ENCODE measurements at places on chromosomes 6 and 20.

DNA sequence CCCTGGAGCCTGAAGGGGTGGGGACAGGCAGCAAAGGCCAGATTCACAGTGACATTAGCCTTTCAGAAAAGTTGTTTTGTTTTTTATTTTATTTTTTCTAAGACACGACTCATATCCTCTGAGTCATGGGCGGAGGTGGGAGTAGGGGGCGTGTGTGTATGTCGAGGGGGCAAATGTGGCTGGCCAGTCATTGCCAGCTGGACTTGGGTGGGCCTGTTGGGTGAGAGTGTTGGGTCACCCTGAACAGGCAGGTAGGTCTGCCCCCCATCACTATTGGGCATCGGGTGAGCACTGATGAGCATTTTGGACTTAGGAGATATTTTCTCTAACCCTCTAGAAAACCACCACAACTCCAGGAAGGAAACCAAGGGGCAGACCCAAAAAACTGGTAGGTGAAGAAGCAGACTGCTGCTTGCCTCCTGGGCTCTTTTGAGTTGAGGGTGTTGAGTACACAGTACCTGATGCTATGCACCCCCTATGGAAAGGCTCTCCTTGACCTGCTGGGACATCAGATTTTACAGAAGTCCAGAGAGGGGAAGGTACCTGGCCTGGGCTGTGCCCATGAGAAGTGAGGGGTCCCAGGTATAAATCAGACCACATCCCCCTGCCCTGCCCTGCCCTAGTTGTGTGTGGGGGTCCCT lies 5.6 kb downstream of the SMIM29 start:
- DNase-seq: peak; percentile 77

GRCh38 chr6:162706232-162706631 lies 21.3 kb downstream of the PRKN start:
- no peak for DNase-seq

DNA sequence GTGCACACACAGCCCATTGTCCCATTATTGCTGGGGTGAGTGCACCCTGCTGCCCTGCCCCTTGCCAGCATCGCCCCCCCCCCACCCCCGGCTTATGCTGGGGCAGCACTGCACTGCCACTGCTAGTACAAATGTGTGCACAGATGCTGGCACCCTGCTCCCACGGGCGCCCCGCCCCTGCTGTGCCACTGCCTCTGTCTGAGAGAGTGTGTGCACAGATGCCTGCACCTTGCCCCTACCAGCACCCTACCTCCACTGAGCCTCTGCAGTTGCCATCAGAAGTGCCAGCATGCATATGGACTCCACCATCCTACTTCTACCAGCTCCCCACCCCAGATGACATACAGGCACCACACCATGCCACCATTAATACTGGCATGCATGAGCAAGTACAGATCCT lies 454.6 kb upstream of the KHDRBS2 start:
- DNase-seq: no peak

- no peak for DNase-seq
Observed at GRCh38 chr6:135985471-135985870, 134.0 kb downstream of the PDE7B start.

- DNase-seq: no peak
Observed at GRCh38 chr6:123332070-123332469, 304.7 kb downstream of the TRDN start.

GRCh38 chr6:15801912-15802311 lies 139.1 kb upstream of the DTNBP1 start:
- no peak for DNase-seq

DNA sequence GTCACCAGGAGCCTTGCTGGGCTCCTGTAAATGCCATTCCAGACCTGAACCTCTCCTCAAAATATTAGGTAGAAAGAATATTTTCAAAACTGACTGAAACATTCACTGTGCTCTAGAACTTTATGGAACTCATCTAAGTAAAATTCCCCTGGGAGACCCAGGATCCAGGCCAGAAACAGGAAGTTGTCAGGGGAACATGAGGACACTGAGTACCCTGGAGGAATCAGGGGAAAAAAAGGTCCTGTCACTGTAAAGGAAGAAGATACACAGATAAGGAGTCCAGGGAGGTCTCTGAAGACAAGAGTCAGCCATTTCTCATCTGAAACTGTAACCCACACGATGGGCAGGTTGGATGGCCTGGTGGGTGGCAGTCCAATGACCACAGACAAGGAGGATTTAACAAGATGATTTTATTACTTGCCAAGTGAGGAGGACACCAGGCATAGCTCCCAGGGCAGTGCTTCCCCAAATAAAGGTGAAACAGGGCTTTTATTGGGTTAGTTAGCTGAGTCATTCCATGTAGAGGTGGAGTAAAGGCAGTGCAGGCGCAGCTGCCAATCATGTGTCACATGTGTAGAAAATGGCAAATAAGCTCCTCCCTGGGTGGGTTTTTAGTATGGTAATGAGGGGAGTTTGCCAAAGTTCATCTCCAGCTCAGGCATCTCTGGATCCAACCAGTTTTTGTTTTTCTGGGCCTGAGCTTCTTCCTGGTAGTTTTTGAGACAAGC lies 138.5 kb downstream of the RCAN2 start:
- DNase-seq: no peak

DNA sequence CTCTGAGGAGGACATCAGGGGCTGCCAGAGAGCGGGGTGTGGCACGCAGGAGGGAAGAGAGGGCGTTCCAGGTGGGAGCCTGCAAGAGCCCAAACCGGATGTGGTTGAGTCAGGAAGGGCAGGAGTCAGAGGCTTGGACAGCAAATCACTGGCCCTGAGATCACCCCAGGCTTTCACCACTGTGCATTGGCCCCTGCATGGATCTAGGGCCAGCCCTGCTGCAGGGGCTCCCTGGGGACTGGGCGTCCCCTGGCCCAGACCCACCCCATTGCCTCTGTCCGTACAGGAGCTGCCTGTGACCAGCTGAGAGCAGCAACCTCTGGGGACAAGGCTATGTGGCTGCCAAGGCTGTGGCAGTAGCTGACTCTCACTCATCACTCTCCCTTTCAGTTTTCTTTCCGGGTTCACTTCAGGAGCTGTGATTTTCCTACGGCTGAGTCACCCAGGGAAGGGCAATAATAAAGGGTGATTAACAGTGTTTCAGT lies 33.9 kb downstream of the KCNK17 start:
- no peak for DNase-seq

- peak; percentile 6 for DNase-seq
Observed at GRCh38 chr6:45812922-45813321, 202.7 kb downstream of the CLIC5 start.

- peak; percentile 79 for DNase-seq
Observed at GRCh38 chr20:11235058-11235457, 561.3 kb upstream of the JAG1 start.

DNA sequence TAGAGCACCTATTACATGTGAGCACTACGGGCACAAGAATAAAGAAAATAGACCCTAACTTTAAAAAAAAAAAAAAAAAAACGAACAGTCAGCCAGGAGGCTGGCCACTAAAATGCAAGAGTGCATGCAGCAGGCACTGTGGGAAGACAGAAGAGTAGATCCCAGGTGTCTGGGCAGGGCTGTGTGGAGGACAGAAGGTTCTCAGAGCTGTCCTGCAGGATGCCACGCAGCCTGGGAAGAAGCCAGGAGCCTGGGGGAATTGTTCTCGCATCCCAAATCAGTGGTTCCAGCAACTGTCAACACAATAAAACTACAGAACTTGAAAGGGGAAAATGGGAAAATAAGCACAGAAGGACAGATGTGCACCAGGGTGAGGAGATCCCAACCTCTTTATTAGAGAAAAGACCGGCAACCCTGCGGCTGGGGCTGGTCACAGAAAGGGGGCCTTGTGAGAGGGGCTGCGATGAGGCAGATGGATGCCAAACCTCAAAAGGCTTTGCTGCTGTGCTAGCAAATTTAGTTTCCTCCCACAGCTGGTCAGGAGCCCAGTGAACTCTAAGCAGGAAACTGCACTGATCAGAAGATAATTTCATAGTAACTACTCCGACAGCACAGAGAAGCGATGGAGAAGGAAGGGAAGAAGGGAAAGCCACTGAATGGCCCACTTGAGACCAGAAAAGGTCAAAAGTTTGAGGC lies 30.9 kb downstream of the MAP3K5 start:
- peak; percentile 36 for DNase-seq

GRCh38 chr20:10524034-10524476 lies 89.0 kb downstream of the SLX4IP start:
- DNase-seq: peak; percentile 41

- peak; percentile 73 for DNase-seq
Observed at GRCh38 chr20:45358282-45359068, 4.5 kb upstream of the SYS1 start.

GRCh38 chr6:120534954-120535353 lies 799.3 kb downstream of the TBC1D32 start:
- no peak for DNase-seq

- DNase-seq: no peak
Observed at GRCh38 chr6:2213086-2213485, 32.3 kb downstream of the GMDS start.

- DNase-seq: no peak
Observed at GRCh38 chr6:132270726-132271402, 130.4 kb downstream of the MOXD1 start.

- no peak for DNase-seq
Observed at GRCh38 chr6:40909811-40910210, 129.2 kb downstream of the UNC5CL start.
